ENCODE measurements at places on chromosomes 3 and 15.

DNA sequence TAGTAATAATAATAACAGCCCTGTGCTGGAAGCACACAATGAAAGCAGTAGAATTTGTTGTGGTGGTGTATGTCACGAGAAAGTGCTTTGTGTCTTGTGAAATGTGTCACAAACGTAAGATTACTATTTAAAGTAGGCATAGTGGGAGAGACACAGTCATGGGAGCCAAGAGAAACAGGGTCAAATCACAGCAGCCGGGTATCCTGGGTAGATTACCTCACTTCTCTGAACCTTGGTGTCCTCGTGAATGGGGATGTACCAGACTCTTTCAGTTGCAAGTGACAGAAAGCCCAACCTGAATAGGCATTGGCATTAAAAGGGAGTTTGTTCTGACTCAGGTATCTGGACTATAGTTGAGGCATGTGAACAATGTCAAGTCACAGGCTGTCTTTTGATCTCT is 29.1 kb upstream of the SRGAP3 start:
- no peak for DNase-seq

GRCh38 chr3:99984139-99984538 is 130.2 kb downstream of the FILIP1L start:
- DNase-seq = no peak

DNA sequence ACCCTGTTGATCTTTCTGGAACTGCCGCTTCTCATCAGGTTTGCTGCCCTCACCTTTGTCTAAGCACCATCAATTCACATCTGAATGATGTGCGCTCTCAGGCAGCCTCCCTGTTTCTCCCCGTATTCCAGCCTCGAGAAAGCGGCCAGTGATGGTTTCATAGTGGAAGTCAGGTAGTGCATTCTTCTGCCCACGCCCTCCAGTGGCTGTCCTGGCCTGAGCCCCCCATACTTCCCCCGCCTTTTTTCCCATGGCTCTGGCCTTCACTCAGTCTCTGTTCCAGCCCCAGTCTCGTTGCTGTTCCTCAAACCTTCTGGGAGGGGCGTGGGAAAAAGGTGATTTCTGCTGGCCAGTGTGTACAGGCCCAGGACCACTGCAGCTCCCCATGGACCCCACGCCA is 101.3 kb downstream of the ASB7 start:
- DNase-seq = no peak

DNA sequence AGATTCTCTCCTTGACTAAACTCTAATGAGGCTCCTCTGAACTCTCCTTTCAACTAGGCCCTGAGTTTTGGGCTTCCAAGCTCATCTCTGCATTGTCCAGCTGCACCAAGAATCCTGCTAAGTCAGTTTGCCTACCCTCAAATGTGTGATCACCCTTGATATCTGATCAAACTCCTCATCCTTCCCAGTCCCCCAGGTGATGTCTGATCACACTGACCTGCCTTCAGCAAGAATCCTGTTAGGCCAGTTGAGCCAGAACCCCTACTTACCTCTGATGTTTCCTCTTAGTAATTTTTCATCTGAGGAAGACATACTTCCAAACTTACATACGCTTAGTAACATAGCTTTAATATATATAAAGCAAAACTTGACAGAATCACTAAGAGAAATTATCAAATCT is 28.8 kb downstream of the SUMF1 start:
- no peak for DNase-seq

DNA sequence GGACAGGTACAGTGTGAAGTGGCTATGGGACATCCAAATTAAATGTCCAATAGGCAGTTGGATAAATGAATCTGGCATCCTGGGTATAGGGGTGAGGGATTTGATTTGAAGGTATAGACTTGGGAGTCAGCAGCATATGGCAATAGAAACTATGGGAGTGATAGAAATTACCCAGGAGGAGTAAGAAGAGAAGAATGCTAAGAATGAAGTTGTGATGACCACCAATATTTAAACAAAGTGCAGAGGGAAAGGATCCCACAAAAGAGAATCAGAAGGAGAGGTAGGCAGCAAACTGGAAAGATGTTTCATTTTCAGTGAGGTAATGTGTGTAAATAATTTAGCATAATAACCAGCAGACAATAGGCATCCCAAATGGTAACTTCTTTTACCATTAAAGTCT is 13.8 kb upstream of the MSL2 start:
- no peak for DNase-seq

DNA sequence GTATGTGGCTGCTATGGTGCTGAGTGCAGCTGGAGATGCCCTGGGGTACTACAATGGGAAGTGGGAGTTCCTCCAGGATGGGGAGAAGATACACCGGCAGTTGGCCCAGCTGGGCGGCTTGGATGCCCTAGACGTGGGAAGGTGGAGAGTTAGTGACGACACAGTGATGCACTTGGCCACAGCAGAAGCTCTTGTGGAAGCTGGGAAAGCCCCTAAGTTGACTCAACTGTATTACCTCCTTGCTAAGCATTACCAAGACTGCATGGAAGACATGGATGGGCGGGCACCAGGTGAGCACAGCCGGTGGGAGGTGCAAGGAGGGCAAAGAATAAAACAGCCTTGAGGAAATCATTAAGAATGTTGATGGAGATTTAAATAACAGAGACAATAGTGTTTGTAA is 2.9 kb downstream of the ADPRH start:
- peak; percentile 11 for DNase-seq

- no peak for DNase-seq
Measured at GRCh38 chr3:134134698-134135415, 105.1 kb upstream of the SLCO2A1 start.

DNA sequence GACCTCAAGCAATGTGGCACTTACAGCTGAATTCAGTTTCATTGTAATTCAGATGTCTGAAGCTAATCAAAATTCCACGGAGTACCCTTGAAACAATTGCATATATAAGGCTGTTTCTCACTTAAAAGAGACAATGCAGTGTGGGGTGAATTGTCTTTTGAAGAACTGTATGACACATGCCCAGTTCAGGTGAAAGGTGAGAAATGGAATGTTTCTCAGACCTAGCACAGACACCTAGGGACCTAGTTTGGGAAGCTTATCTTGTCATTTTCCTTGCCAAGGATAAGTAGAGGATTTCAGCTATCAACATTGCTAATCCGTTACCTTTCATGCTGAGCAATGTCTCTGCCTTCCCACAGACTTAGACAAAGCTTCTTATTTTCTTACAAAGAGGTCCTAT is 36.3 kb downstream of the MBNL1 start:
- DNase-seq = no peak

- no peak for DNase-seq
Measured at GRCh38 chr3:74621581-74621980, 7.1 kb upstream of the CNTN3 start.

DNA sequence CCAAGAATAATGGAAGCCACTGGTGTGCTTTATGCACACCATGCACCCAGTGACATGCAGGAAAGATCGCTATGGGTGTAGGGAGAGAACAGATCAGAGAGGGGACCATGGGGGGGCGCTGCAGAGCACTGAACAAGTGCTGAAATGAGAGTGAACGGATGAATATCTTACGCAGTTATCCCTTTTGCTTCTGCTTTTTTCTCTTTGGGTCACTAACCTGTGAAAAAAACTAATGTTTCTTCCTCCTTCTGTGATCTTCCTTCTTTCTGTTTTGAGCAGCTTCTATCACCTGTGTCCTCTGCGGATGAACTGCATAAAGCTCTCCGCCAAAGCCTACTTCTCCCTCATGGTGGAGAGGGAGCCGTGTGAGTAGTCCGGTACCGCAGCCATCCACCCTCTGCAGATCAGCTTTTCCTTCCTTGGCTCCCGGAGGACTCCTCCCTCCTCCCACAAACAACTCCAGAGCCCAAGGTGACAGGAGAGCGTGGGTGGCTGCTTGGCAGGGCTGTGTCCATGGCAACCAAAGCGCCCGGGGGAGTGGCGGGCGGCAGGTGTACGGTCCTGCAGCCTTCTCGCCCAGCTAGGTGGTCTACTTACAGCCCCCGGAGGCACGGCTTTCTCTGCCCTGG is 106.2 kb downstream of the DGKG start:
- DNase-seq = no peak

- DNase-seq = no peak
Measured at GRCh38 chr3:81741216-81741615, 20.2 kb downstream of the GBE1 start.

DNA sequence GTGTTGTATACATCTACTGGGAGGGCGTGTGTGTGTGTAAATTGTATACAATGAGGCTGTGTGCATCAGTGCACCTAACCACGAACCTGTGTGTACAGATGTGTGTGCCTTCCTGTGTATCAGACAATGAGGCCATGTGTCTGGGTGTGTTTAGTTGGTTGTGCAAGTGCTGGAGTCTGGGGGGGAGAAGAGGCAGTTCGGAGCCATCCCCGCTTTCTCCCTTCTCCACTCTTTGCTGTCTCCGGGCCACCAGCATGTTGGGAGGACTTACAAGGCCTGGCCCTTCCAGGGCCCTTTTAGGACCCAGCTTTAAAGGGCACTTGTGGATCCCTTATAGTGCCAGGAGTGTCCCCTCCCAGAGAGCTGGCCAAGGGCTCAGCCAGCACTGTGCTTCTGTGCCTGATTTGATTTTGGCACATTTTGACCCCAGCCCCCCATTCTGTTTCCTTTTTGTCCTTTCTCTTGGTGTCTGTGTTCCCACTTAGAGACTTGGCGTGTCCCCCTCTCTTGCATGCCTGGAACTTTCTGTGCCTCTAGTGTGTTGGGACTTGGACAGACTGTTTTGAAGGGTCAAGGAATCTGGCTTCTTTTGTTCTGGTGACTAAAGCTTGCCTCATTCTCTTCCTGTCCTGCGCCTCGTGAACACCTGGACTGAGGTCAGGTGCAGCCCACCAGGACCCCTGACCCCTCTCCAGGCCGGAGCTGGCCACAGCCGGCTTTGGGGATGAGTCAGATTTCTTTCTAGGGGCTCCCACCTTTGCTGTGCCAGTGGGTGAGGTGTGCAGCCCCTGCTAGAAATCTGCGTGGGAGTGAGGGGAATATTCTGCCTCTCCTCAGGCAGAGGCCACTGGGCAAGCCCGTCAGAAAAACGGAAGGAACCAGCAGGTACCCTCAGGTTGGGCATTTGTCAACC is 1.5 kb downstream of the CTDSPL start:
- no peak for DNase-seq

- DNase-seq = no peak
Measured at GRCh38 chr3:187966636-187967406, 187.1 kb upstream of the LPP start.

DNA sequence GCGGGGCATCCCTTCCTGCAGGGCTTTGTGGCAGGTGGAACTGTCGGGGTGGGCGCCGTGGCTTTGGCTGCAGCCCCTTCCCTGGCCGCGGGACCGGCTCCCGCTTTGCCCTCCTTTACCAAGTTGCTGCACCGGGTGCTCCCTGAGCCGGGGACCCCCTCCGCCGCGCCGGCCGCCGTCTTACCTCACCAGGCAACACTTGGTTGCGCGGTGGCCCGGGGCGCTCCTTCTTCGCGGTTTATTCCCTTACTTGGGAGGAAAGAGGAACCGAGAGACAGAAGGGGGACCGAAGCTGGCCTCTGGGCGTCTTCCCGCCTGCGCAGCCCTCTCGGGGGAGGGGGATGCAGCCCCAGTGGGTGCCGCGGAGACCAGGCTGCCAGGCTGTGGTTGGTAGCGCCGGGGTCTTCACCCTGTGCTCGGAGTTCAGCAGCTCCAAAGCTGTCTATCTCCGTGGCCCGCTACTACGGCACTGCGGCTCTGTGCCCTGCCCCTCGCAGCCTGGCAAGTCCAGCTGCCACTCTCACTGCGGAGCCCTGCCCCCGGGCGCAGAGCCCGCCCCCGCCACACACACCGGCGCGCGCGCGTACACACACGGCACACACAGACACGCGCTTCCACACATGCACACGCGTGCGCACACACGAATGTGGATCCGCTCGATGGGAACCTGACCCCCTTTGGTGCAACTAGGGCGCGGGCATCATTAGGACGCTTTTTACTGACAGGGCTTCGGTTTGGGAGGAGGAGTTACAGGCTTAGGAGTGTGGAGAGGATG is at the start of gene DGKG:
DGKG (minus strand) TSS at position 473 of the 775 bp plus-strand sequence. CDS start 41,775 bp downstream, outside the sequence.
- peak; percentile 4 for DNase-seq

DNA sequence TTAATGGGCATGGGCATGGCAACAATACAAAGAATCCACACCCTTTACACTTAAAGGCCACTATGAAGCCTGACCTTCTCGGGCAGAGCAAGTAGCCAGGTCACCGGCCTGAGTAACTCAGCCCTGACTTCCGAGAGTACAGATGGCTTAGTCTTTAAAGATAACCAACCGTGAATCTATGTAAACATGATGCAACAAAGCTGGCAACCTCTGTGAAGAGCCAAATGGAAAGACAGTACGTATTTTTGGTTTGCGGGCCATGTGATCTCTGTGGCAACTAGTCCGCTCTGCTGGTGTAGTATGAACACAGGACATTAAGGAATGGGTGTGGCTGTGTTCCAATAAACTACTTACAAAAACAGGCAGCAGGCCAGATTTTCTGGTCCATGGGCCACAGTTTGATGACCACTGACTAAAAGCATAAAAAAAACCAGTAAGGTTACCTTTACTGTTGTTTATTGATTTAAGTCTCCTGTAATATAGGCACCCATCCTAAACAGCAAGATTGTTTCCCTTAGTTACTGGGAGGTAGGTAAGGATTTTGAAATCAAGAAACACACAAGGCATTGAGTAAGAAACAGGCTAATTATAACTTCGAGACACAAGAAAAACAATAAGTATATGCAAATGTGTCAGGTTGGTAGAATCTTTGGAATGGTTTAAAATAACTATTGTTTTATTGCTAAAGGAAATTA is 14.5 kb downstream of the RIOX2 start:
- no peak for DNase-seq

- DNase-seq = no peak
Measured at GRCh38 chr3:117435506-117435905, 725.9 kb downstream of the TUSC7 start.

GRCh38 chr3:88076712-88077111 is 17.7 kb downstream of the ZNF654 start:
- no peak for DNase-seq

GRCh38 chr15:31843426-31844055 is 186.8 kb upstream of the CHRNA7 start:
- no peak for DNase-seq

DNA sequence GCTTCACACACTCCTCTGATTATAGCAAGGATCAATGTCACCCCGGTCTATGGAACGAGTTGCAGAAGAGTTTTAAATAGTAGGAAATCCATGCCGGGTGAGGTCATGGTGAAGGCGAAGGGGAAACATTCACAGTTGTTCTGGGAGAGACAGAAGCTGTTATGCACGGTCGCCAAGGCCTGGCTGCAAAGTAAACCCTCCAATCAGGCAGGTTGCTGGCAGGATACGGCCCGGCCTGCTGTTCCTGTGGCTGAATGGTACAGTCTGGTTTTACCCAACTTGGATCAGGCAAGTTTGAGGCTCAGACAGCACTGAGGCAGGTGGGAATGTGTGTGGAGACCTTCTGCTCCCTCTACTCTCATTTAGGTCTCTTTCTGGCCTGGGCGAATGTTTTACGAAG is 45.3 kb upstream of the ATP2B2 start:
- DNase-seq = no peak

All from CD4-positive, alpha-beta T cell treated with Interleukin-17A for 4 hours (primary cell).